ENCODE measurements at places on chromosomes 6 and 20. TPM values are rescaled to one million over a fixed set of nuclear protein-coding genes. Genes with fewer than 3 reads are reported as not detected.

DNA sequence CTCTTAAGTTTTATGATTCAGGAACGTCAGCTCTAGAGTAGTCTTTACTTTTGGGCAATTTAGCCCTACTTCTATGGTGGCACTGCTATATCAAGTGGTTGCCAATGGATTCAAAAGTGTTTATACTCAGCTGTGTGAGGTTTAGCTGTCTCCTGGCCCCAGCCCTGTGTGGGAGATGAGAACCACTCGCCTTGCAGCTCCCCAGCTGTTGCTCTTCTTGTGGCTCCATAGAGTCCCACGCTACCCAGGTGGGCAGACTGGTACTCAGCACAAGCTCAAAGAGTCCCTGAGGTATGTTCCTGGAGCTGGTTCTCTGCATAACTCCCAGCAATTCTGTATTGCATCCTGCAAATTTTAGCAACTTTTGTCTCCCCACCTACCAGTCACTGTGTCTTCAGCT, 59.6 kb downstream of the C6orf118 start:
- no peak for DNase-seq

GRCh38 chr20:41082306-41082705, 53.7 kb downstream of the TOP1 start:
- DNase-seq = no peak

DNA sequence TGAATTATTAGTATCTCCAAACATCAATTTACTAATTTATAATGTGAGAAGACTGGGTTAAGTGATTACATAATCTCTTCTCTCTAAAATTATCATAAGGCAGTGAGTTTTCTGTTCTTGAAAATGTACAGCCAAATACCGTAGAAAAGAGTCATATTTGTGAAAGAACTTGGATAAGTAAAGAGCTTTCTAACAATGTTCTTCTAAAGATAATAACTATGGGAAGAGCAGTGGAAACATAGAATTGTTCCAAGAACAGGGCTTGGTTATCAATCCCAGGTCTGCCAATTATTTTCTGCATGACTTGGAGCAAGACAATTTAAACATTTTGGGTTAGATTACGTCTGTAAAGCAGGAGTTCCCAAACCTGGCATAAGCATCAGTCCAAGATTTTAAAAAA, 198.1 kb upstream of the SGK1 start:
- peak; percentile 88 for DNase-seq

DNA sequence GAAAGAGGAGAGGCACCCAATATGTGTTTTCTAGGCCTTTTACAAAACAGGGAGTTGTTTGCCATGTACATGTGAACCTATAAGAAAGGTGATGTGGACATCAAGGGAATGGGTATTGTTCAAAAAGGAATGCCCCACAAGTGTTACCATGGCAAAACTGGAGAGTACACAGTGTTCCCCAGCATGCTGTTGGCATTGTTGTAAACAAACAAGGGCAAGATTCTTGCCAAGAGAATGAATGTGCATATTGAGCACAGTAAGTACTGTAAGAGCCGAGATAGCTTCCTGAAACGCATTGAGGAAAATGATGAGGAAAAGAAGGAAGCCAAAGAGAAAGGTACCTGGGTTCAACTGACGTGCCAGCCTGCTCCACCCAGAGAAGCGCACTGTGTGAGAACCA, 13.1 kb downstream of the QRSL1 start:
- no peak for DNase-seq

DNA sequence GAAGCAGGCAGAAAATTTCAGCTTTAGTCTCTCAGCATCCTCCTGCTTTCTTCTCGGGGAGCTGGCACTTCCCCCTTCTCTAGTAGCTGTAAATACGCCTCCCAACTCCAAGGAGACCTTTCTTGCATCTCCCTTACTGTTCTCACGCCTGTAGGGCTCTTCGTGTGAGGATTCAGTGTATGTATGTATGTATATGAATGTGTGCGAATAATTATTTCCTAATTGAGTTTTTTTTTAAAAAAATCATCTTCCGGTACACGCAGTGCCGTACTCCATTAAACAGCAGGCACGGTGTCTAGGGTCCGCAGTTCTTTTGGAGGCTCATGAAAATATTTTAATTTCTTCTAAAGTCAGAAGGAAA, 85.4 kb downstream of the HFE start:
- DNase-seq = peak; percentile 59

- peak; percentile 82 for DNase-seq
These were observed 13.5 kb upstream of the TRAM2 start for GRCh38 chr6:52590152-52590891.

STMND1 gene
- total RNA-seq = not detected

HCRTR2 gene
- total RNA-seq = not detected

SLC35D3 gene
- not detected for total RNA-seq

TMEM244 gene
- not detected for total RNA-seq

Data from fibroblast of the aortic adventitia (primary cell).